ENCODE measurements at places on chromosomes 2 and 18. TPM values are rescaled to one million over a fixed set of nuclear protein-coding genes. Genes with fewer than 3 reads are reported as not detected.

AGPS gene
- 43.3 TPM for total RNA-seq

IL1RL2 gene
- total RNA-seq = 0.92 TPM

ASB1 gene
- total RNA-seq = 19.9 TPM

RIT2 gene
- total RNA-seq = not detected

CNNM3 gene
- total RNA-seq = 17.9 TPM

DSG1 gene
- not detected for total RNA-seq

CEP76 gene
- total RNA-seq = 5.0 TPM

NGEF gene
- 0.52 TPM for total RNA-seq

TEX44 gene
- total RNA-seq = not detected

CENPO gene
- total RNA-seq = 1.2 TPM

AFF3 gene
- 99.5 TPM for total RNA-seq

PDCD1 gene
- 1.5 TPM for total RNA-seq

ARL4C gene
- 5.3 TPM for total RNA-seq

DGKD gene
- total RNA-seq = 16.1 TPM

DYSF gene
- total RNA-seq = 17.5 TPM

CHST10 gene
- 17.0 TPM for total RNA-seq
